ENCODE measurements at places on chromosomes 7 and 10.

DNA sequence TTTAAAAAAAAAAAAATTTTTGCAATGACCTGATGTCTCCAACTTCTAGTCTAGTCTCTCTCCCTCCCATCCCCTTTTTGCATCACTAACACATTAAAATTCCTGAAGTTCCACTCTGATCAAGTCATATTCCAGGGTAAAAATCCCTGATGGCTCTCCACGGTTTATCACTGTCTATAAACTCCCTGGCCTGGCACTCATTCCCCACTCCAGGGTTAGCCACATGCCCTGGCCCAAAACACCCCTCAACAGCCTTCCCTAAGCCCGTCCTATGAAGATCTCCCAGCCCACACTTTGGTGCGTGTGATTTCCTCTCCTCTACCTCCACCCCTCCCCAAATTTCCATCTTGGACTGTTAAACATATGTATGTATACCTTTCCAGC lies 125.4 kb downstream of the JAZF1 start:
- no peak for DNase-seq

DNA sequence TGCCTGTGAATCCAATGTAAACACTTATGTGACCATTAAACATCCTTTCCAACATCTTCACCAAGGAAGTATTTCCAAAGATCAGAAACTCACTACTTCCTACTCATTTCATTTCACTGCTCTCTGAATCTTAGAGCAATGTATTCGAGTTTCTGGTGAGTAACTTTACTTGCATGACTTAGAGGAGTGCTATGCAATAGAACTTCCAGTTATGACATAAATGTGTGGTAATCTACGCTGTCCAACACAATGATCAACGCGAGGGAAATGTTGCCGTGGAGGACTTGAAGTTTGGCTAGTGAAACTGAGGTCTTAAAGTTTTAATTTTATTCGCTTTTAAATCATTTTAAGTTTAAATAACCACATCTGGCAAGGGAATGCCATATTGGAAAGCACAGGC lies 1326.3 kb downstream of the XPNPEP1 start:
- DNase-seq: no peak

DNA sequence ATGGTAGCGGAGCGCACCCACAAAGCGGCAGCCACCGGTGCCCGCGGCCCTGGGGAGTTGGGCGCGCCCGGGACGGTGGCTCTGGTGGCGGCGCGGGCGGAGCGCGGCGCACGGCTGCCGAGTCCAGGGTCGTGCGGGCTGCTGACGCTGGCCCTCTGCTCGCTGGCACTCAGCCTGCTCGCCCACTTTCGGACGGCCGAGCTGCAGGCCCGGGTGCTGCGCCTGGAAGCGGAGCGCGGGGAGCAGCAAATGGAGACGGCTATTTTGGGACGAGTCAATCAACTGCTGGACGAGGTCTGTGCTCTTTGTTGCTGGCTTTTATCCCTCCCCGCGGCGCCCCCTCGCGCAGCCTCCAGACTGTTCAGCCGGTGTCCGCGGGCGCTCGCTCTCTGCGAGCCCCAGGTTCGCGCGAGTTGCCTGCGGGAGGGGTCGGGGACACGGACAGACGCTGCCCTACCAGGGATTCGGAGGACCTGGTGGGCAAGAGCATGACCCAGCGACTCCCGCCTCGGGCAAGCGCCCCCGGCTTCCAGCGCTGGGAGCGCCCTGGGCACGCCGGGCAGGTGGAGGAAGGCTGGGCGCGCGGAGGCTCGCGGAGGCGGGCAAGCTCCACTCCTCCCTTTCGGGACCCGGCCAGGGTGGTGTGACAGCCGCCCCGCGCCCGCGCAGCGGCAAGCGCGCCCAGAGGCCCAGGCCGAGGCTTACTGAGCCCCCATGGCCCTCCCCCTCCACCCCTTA lies 887 bp downstream of the COL13A1 start:
- no peak for DNase-seq

DNA sequence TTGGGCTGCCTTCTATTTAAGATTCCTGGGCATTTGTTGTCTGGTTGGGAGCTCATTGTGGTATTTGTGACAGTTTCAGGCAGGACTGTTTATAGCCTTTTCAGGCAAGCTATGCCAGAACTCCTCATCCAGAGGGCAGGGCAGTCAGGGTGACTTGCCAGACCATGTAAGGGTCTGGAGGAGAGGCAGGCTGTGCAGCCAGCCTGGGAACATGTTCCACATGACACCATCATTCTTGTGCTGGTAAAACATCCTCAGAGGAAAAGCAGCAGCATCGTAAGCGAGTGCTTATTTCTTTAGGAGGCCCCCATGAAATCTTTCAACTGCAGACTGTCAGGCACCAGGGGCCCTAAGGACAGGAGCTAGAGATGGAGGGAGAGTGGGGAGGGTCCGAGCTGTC lies 44.0 kb upstream of the SORBS1 start:
- DNase-seq: no peak

DNA sequence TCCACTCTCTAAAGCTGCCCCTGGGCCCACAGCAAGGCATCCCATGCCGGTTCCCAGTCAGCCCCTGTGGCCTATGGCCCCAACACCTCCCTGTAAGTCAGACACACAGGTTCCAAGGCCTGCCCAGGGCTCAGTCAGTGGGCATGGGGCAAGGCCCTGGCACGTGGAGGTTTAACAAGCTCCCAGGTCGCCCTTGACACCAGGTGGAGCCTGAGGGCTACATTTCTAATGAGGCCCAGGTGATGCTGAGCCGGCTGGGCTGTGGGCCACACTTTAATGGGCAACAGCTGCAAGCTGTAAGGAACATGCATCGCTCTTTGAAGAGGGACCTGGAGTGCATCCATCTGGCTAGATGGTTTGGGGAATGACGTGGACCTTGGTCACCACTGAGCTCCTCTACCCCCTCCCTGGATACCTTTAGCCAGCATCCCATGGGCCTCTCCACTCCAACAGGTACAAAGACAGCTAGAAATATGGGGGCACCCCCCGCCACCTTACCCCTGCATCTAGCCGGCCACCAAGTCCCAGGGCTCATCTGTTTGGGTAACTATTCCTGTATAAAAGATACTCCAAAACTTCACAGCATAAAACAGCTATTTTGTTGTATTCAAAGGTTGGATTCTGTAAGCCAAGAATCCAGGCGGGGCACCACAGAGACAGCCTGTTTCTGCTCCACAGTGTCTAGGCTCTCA lies 122.5 kb downstream of the OAT start:
- DNase-seq: no peak

GRCh38 chr7:16028636-16029035 lies 342.2 kb upstream of the MEOX2 start:
- DNase-seq: no peak

GRCh38 chr10:124301736-124302135 lies 117.0 kb downstream of the OAT start:
- no peak for DNase-seq

DNA sequence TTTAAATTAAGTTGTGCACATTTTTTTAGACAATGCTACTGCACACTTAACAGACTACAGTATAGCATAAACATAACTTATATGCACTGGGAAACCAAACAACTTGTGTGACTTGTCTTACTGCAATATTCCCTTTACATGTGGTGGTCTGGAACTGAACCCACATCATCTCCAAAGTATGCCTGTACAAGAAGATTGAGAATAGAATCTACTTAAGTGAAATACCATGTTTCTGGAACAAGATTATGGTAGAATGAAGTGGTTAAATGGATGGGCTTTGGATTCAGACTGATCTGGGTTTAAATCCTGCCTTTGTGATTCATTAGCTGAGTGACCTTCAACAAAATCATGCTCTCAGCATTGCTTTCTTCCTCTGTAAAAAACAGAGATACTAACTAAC lies 30.7 kb downstream of the CUL2 start:
- no peak for DNase-seq

DNA sequence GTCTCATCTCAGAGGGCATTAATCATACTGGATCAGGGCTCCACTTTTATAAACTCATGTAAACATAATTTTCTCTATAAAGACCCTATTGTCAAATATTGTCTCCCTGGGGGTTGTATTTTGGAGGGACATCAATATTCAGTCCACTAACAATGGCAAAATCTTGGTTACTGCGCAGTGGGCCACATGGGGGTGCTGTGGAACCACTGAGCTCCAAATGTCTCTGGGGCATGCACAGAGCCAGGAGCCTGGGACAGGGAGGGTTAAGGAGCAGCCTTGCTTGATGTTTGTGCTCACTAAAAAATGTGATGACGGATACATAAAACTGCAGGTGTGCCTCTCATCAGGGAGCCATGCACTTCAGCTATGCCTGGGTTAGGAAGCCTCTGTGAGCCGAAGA lies 62.1 kb upstream of the PRSS58 start:
- no peak for DNase-seq

DNA sequence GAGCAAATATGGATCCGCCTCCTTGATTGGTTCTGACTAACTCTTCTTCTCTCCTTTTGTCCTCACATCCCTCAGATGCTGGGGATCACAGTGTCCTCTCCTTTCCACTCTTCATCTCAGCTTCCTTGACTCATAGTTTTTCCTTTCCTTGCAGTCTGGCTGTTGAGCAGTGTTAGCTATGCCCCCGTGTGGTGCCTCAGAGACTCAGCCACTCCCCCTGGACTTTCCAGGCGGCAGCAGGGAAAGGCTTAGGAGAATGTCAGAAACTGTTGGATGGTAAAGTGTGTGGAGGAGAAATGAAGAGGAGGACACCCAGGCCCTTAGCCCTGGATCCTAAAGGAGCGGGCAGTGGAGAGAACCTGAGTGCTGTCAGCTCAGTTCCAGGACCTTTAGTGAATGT lies 267.5 kb downstream of the CELF2 start:
- DNase-seq: no peak

GRCh38 chr7:138127996-138128395 lies 51.7 kb downstream of the AKR1D1 start:
- no peak for DNase-seq

DNA sequence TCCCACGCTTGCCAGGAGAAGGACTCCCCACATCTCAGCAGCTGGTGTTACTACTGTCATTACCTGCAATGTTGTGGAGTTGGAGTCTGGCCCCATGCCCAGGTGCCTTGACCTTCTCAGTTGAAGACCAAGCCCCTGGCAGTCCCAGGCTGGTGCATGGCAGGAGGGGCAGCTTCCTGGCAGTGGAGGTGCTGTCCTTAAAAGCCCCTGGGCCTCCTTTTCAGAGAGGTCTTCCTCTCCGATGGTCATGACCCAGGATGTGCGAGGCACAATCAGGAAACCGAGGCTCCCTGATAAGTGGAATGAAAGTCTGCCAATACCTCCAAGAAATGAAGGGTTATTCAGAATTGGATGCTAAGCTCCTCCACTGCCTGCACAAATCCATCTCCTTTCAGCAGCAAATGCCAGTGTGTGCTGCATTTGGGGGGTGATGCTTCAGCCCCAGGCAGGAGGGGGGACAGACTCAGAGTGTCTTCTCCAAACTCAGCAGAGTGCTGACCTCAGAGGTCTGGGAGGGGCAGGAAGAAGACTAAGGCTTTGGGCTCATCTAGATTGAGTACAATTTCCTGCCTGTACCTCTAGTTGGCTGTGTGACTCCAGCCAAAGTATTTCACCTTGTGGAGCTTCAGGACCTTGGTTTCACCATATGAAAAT lies 97.0 kb upstream of the DDC start:
- DNase-seq: no peak

GRCh38 chr7:120304674-120305073 lies 31.7 kb downstream of the KCND2 start:
- no peak for DNase-seq

GRCh38 chr10:47076949-47077361 lies 165.7 kb downstream of the PTPN20 start:
- DNase-seq: no peak

DNA sequence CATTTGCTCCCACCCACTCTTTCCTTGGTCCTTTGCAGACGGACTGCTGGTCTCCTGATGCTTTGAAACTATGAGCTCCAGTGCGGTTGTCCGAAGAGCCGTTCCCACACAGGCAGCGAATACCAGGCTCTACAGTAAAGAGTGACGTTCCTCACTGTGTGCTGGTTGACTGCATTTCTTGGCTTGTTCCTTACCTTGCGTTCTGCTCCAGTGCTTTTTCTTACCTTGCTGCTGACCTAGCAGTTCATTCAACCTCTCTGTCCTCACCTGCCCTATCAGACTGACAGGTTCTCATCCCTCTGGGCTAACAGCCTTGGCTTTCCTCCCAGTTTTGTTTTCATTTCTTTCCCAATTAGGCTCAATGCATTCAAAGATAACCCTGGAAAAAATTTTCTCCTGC lies 214.8 kb downstream of the TMEM178B start:
- no peak for DNase-seq

GRCh38 chr7:134440067-134440466 lies 18.8 kb downstream of the AKR1B1 start:
- no peak for DNase-seq

DNA sequence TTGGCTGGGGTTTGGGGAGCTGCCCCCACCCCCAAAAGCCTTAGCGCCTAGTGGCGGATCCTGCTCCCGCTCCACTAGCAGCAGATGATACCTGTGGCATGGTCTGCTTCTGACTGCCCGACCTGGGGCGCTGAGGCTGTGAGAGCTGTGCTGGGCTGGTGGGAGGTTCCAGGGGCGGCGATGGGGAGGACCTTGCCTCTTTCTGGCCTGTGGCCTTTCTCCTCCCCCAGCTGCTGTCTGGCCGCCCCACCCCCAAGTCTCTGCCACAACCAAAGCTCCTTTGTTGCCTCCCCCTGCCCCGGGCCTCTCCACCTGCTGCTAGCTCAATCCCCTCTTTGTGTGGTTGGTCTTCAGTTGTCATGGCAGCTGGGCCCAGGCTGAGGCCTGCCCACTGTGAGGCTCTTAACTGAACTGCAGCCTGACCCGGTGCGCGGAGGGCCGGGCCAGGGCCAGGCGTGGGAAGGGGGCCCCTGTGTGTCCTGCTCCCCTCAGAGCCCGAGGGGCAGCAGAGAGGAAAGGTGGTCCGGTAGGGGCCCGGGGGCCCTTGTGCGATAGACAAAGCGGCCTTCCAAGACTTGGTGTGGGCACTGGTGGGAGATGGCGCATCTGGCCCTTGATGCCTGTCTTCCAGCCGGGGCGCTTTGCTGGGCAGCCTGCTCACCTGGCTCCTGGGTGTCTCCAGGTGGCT lies 4.7 kb downstream of the ZNF775 start:
- no peak for DNase-seq

- no peak for DNase-seq
Observed at GRCh38 chr7:47693216-47693615, 111.3 kb upstream of the TNS3 start.

DNA sequence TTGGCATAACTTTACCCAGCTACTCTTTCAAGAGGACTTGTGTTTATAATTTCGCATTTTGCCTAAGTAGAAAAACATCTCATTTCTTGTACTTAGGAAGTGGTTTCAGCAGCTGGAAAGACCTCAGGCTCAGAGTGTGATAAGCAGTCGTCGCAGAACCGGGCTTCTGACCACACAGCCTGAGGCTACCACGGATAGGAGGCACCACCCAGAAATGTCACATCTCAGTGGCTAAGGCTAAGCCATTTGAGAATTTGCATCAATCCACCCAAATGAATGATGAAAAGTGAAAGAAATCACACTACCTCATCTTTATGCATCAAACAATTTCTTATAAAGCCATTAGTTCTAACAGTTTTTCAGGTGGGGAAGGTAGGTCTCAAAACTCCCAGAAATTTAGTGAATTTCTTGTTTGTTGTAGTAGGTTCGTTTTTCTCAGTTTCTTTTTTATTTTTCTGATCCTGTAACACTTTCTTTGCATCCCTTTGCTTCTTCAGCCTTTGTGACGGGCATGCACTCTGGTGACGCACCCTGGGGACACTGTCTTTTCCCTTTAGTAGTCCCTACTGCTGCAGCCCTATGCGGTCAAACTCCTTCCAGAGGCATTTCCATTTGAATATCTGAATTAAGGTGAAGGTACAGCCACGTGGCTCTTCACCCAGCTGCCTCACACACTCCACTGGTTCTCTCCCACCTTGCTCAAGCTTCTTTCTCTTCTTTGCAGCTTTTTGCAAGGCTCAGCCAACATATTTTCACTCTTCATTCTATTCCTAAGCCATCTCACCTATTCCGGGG lies 68.5 kb downstream of the MAP3K8 start:
- DNase-seq: no peak

Measured in stimulated activated CD4-positive, alpha-beta T cell treated with anti-CD3 and anti-CD28 coated beads, TNF-alpha, amount 100 ng/mL, for 24 hours (primary cell).